Fibroblast of villous mesenchyme (primary cell): ENCODE measurements at places on chromosomes 2 and 18.
A peak's percentile ranks its signal among the peaks of the same experiment; 100 is the strongest.

GRCh38 chr2:28558158-28558820, 62.4 kb downstream of the PLB1 start:
- no peak for DNase-seq

- no peak for DNase-seq
Observed at GRCh38 chr2:236294647-236295046, 30.4 kb upstream of the ASB18 start.

- no peak for DNase-seq
Observed at GRCh38 chr18:58755304-58756010, 84.2 kb downstream of the MALT1 start.

- no peak for DNase-seq
Observed at GRCh38 chr2:207831584-207832248, 62.0 kb upstream of the FZD5 start.

GRCh38 chr2:135557530-135557929, 26.2 kb downstream of the R3HDM1 start:
- DNase-seq: no peak

GRCh38 chr2:227871375-227871791, at the start of gene DAW1:
DAW1 (plus strand) TSS chr2:227871631; CDS start chr2:227871690, 59 bp downstream.
- DNase-seq: peak; percentile 59

- no peak for DNase-seq
Observed at GRCh38 chr2:69771461-69771860, 29.5 kb downstream of the ANXA4 start.

GRCh38 chr2:229703909-229704630, 10.3 kb downstream of the DNER start:
- no peak for DNase-seq

GRCh38 chr2:65300134-65300760, 72.6 kb downstream of the ACTR2 start:
- DNase-seq: peak; percentile 40

DNA sequence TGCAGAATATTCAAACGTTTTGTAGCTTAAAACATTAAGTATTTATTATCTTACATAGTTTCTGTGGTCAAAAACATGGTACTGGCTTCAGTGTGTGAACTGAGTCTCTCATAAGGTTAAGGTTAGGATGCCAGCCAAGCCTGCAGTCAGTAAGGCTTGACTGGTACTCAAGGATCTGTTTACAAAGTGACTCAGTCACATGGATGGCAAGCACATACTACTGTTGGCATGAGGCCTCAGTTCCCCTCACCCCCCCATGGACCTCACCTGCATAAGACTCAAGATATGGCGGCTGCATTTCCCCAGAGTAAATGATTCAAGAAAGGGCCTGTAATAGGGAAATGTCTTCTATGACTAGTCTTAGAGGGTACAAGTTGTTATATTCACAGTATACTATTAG, 1167.5 kb downstream of the DPP10 start:
- no peak for DNase-seq

GRCh38 chr2:178072383-178073301, at the start of gene PDE11A:
PDE11A (minus strand) TSS chr2:178072777; CDS start chr2:178072437, 340 bp downstream.
- peak; percentile 58 for DNase-seq

DNA sequence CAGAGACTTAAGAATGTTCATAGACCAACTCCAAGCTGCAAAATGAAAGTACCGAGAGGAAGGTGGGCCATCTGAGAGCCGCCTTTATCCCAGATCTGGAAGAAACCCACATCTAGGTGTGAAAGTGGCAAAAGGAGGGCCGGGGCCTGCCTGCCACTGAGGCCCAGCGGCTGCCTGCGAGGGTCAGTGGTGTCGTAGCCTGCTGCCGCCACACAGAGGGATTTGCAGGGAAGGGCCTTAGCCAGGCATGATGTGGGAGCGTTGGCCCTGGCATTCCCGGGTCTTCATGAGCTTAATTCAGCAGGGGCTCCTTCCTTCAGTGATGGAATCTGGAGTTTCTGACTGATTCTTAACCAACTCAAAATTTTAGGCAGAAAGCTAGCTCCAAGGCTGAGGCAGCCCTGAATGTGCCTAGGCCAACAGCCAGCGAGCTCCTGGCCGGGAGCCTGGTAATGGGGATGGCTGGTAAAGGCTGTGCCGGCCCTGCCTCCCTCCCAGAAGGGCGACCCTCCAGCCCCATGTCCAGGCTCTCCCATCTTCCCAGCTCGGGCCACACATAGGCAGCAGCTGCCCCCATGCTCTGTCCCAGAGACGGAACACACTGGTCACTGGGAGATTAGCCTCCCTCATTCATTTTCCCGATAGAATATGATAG, 230.1 kb downstream of the AGAP1 start:
- no peak for DNase-seq

DNA sequence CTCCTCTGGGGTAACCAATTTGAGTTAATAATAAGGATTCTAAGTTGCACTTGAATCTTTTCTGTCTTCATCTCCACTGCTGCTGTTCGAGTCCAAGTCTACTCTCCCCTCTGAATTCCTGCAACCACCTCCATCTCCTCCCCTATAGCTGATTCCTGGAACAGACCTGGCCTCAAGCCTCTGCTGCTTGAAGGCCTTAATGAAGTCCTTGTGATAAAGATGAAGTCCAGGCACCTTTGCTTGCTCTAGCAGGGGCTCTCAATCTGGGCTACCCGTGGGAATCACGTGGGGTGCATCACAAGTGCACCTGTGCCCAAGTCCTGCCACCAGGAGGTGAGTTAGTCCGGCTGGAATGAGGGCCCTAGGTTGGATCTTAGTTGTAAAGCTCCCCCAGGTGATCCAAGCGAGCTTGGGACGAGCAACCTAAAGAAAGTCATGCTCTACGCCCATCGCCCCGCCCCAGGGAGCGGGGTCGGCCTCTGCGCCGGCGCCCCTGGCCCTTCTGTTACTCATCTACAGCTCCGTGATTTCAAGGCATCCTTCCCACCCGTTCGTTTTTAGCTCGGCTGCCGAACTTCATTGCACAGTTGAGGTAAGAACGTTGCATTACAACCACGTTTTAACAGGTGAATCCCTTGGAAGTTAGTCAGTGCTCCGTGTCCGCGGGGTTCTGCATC, 905 bp upstream of the IAH1 start:
- no peak for DNase-seq

DNA sequence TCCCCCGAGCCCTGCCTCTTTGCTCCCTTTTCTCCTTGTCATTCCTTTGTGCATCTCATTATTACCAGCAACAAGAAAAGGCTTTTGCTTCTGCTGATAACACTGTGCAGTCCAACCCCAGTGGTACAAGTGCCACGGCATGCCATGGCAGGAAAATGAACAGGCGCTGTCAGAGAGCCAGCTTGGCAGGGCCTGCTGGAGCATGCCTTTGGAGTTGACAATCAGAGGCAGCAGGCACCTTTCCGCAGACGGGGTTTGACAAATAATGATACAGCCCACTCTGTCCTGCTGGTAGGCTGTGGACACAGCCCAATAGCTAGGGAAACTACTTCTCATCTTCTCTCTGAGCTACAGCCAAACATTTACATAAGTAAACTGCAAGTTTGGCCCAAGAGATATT, 243.9 kb upstream of the LRRTM1 start:
- DNase-seq: no peak

- peak; percentile 31 for DNase-seq
Observed at GRCh38 chr2:64023485-64024258, 4.4 kb upstream of the VPS54 start.

DNA sequence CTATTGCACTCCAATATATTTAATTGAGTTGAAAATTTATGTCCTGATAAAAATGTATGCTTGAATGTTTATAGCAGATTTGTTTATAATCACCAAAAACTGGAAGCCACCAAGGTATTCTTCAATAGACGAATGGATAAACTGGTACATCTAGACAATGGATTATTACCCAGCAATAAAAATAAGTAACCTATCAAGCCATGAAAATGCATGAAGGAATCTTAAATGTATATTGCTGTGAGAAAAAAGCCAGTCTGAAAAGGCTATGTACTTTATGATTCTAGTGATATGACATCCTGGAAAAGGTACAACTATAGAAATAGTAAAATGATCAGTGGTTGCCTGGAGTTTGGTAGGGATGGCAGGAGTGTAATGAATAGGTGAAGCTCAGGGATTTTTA, 580.7 kb downstream of the DCC start:
- no peak for DNase-seq

DNA sequence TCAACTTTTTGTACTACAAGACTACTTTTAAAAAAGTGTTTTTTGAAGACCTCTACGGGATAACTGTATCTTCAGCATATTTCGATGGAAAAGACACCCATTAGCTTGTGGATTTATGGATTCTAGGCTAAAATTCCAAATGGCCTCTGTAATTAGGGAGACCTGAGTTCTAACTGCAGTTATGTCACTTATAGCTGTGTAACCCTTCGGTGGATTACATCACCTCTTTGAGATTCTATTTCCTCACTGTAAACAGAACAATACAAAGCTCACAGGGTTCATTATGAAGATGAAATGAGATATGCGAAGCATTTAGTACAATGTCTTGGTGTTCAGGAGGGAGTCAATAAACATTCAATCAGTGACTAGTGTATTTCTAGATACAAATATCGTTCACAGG, 24.2 kb downstream of the LMAN2L start:
- DNase-seq: peak; percentile 18

DNA sequence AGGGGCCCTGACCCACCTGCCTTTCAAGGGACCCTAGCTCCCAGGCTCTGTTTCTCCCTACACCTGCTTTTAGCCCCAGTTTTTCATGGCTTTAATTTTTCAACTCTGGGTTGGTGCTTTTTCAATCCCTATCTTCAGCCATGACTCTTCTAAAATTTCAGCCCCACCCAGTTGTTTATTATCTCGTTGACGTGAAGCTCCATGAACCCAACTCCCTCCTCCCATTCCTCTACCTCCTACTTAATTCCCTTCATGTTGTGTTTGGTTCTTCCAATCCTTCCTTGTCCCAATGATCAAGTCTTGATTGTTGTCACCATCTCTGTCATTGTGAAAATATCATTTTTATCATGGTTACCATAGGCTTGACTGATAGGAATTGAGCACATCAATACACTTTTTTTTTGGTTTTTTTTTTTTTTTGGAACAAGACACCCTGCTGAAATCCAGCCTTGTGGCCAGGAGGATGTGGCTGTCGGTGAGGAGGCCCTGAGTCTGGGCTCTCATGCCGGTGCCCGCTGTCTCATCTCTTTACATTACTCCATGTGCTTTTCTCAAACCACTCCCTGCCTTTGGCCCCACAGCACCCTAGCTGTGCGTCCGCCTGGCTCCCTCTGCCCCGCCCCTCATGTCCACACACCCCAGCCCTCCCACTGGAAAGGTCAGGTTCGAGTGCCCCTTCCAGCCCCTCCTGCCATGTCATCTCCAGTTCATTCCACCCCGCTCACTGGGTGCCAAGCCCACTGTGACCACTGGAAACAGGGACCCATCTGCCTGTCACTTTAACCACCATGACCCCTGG, 39.3 kb downstream of the NAPG start:
- DNase-seq: no peak

DNA sequence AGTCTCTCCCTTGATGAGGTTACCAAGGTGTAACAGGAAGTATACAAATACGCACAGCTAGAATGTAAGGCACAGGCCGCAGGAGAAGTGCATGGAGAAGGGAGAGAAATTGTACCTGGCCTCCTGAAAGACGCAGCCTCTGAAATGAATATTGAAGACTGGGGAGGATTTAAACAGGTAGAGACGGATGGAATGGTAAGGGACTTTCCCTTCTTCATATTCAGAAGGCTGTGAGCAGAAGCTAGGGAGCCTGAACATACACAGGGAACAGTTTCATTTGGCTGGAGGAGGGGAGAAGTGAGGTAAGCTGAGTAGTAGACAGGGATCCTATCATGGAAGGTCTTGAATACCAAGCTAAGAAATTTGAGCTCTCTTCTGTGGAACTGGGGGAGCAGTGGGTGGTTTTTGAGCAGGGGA, 112.7 kb downstream of the ANKRD44 start:
- DNase-seq: no peak

- DNase-seq: no peak
Observed at GRCh38 chr2:116810645-116811044, 1003.8 kb upstream of the DDX18 start.

DNA sequence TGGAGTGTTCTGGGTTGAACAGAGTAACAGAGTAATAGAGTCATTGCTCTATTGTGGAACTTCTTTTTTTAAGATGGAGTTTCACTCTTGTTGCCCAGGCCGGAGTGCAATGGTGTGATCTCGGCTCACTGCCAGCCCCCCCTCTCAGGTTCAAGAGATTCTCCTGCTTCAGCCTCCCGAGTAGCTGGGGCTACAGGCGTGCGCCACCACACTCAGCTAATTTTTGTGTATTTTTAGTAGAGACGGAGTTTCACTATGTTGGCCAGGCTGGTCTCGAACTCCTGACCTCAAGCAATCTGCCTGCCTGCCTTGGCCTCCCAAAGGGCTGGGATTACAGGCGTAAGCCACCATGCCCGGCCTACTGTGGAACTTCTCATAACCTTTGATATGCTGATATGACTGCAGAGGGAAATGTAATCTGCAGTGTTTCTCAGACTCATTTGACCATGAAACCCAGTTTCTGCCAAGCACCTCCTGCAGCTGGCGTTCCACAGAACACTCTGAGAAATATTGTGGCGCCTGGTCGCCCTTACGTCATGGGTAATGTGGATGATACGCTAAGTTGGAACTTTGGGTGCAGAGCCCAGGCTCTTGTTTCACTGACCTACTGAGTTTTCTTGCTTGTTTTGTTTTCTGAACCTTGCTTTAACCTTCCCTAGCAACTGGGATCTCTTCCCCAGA, 213.8 kb downstream of the BCL2 start:
- no peak for DNase-seq

- DNase-seq: no peak
Observed at GRCh38 chr18:63135101-63135500, 184.5 kb downstream of the BCL2 start.

GRCh38 chr2:223626716-223627115, 24.6 kb upstream of the SCG2 start:
- peak; percentile 94 for DNase-seq

GRCh38 chr2:126635736-126636135, 20.2 kb upstream of the GYPC start:
- no peak for DNase-seq

DNA sequence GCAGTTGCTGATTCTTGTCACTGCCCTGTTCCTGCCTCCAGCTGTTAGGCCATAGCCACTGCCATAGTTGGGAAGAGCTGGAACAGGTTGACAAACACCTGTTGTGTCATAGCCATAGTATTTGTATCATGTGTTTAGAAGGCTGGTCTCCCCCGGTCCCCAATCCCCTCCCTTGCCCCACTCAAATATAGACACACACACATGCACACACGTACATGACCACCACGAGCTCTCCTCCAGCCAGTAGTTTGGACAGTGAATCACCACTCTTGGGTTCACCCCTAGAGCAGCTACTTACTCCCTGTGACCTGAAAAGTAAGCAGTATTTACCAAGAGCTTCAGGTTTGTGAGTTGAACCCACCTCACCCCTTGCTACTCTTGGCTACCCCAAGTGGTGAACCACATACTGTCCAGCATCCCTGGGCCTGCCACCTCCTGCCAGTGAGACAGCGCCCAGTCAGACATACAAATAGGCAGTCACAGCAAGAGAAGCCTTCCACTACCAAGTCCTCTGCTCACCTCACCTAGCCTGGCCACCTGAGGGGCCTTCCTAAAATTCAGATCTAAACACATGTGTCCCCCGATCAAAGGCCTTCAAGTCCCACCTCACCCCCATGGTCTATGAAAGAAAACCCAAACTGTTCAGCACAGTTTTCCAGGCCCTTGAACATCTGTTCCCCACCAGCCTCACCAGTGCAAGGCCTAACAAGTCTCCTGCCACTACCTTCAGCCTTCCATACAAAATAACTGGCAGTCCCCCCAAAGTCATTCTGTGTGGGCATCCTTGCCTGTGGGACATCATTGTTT, 7.1 kb downstream of the PCBP1 start:
- DNase-seq: no peak
